SK-N-SH (cell line): ENCODE measurements at places on chromosomes 3 and 15.

- no peak for DNase-seq
Measured at GRCh38 chr3:1191026-1191425, 98.2 kb downstream of the CNTN6 start.

DNA sequence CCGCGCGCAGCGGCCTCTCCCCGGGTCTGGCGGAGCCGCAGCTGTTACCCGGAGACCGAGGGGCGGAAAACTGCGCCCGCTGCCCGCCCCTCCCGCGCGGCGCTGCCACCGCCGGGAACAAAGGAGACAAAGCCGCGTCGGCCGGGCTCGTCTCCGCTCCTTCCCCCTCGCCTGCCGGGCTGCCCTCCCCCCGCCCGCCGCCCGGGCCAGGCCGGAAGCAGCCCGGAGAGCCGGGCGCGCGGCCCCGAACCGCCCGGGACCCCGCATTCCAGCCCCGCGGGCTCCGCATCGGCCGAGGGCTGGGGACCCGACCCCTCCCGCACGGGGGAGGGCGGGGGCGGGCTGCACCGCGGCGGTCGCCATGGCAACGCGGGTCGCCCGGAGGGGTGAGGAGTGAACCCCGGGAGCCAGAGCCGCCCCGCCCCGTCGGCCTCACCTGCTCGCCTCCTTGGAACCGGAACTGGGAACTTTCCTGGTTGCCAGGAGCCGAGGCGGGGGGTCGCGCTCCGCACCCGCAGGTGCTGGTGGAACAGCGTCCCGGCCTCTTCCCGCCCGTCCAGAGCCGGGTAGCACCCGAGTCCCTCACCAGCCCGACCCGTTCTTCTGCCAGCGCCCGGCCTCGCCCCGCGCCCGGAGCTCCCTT is 448 bp downstream of the PLXNB1 start:
- DNase-seq, result peak; percentile 93

GRCh38 chr15:44308415-44308814 is 19.9 kb downstream of the GOLM2 start:
- no peak for DNase-seq

- DNase-seq, result peak; percentile 85
Measured at GRCh38 chr15:74291101-74292071, 55.3 kb downstream of the CCDC33 start.

GRCh38 chr15:88178631-88179030 is 77.9 kb downstream of the NTRK3 start:
- DNase-seq, result no peak

- peak; percentile 70 for DNase-seq
Measured at GRCh38 chr3:71652781-71653413, 69.4 kb upstream of the FOXP1 start.

GRCh38 chr3:197031315-197032285 is 2.0 kb upstream of the MELTF start:
- no peak for DNase-seq

DNA sequence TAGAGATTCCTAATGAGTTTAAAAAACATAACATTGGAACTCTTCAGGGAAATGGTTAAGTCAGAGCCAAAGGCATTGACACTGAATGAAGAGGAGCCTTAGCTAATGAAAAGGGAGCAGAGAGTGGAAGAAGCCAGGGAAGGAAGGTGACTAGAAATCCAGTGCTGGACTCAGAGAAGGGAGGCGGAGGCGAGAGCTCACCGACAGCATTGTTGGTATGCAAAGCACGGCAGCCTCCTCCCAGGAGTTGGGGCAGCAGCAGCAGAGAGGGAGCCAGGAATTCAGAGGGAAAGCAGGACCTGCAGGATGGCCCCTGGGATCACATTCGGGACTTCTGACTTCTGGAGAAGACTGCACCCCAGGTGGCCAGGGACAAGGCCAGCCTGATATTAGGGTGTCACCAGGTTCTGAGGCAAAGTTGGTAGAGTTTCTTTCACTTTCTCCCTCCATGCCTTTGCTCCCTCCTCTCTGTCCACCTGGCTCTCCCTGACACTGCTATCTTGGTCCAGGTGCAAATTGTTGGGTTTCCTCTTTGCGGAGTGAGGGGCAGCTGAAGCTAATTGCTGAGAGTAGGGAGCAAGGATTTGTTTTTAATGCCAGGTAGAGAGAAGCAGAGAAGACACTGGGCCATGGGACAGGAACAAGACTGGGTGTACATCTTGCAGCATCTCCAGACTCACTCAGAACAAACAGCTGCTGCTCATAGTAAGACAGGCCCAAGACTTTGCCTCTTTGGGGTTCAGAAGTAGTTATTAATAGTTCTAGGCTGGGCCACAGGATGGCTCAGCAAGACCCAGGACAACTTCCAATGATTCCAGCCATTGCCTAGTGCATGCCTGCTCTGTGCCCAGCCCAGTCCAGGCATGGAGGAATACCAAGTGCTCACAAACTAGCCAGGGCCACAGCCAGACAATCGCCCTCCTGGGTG is 157.9 kb downstream of the TLE3 start:
- DNase-seq, result no peak

- DNase-seq, result no peak
Measured at GRCh38 chr15:96243701-96244100, 86.8 kb upstream of the NR2F2 start.

GRCh38 chr3:172716476-172716875 is 5.6 kb upstream of the NCEH1 start:
- DNase-seq, result no peak

GRCh38 chr3:150737874-150738679 is 24.9 kb downstream of the SIAH2 start:
- no peak for DNase-seq

DNA sequence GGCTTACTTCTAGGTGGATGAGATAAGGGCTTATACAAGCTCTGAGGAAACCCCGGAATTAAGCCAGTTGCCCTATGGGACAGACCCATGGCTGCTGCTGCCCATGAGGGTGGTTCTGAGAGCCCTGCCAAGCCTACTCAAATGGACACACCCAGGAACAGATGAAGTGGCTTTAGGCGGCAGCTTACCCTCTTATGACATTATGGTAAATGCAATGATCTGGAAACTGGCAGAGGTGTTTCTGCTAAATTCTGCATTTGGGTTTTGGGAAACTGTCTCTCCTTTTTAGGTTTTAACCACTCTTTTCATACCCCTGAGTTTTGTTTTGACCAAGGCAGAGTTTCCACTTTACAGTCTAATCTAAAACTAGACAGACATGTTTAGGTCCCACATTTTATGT is 9.0 kb upstream of the ZBED2 start:
- no peak for DNase-seq

GRCh38 chr3:148158210-148158609 is 539.5 kb upstream of the AGTR1 start:
- no peak for DNase-seq

DNA sequence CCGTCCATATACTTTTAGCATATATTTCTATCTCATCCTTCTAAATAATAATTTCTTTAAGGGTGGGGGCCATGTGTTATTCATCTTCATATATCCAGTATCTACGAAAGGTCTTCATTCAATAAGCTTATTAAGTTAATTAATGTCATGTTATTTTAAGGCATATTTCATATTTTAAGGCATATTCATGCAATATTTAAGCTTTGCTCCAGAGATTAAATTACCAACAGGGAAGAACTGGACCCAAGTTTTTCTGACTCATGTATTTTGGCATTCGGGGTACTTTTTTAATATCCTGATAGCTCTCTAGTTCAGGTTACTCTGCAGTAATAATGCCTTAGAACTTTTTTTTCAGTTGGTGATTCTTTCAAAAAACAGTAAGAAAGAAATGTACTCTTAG is 27.4 kb downstream of the PHC3 start:
- no peak for DNase-seq

DNA sequence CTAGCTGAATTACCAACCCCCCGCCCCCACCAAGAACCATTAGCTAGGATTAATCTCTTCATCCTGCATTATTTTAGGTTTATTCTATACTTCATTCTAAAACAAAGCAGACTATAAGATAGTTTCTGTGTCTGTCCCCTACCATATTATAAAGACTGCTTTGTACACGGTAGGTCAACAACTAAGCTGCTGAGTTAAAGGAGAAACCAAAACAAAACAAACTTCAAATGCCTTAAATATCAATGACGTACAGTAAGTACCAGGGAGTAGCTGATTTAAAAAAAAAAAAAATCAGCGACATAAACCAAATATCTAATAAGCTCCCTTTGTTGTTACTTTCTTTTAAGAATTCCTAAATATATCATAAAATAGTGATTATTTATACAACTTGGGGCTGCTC is 7.8 kb upstream of the VGLL4 start:
- no peak for DNase-seq

DNA sequence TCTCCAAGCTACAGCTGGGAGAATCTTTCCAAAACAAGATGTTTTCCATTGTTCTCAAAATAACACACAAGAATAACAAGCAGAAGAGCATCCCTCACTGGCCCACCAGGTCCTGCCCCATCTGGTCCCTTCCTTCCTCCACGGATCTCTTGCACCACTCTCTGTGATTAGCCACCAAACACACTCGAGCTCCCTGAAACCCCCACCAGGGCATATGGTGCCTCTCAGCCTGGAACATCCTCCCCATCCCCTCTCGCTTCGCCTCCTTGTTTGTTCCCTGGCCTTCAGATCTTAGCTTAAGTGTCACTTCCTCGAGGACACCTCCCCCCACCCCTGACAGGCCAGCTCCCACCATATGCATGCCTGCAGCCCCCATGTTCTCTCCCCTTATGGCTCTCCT is 496.6 kb upstream of the PROK2 start:
- no peak for DNase-seq

DNA sequence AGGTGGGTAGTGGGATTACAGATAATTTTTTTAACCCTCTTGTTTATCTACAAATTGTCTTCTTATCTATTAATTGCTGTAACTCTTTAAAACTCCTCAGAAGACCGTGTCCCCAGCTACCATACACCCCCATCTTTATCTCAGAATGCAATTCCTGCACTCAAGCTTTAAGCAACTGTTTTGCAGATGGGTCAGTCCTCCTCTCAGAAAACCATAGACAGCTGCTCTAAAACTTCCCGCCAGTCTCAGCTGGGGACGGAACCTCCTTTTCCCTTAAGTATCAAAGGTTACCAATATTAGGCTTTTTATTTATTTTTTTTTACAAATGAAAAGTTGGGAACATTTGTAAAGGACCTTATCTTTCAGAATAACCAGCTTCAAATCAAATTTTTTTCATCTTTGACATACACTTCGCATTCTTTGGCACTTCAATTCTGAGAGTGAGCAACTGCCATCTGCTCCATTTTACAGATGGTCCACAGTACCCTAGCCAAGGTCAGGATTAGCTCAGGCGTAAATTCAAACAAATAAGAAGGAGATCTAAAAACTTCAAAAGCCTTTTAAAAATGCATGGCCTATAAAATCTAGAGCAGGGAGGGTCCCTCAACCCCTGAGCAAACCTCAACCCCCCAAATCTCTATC is 1.3 kb downstream of the GATM start:
- DNase-seq, result no peak

DNA sequence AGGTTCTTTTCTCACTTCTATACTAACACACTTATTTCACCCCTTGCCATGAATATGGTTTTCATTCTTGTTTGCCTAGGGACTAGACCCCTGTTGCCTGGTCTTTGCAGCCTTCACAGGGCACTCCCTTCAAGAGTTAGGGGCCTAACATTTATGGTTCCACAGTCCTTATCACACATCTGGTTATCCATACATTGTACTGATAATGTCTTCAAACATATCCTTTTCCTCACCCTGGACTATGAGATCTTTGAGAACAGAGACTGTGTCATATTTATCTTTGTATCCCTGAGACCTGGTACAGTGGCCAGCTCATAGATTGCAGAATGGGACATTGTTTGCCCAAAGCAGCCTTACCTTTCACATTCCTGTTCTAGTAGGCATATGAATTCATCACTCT is 106.2 kb downstream of the CMSS1 start:
- DNase-seq, result no peak

GRCh38 chr15:58546635-58547627 is 115.1 kb downstream of the LIPC start:
- DNase-seq, result peak; percentile 53

DNA sequence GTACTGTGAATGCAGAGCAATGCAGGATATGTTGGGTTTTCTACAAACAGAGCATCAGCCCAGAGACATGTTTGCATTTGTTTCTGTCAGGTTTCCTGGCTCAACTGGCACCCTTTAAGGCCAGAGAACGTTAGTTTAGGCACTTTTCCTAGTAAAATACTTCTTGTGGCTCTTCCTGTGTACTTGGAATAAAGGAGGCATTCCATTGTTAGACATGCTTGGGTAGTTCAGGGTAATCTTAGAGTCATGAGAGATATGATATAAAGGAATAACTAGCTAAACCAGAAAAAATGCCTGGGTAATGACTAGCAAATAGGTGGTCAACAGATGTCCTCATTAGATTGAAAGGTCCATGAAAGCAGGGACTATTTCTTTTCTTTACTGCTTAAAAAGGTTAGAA is 60.4 kb upstream of the RBM5 start:
- DNase-seq, result no peak

DNA sequence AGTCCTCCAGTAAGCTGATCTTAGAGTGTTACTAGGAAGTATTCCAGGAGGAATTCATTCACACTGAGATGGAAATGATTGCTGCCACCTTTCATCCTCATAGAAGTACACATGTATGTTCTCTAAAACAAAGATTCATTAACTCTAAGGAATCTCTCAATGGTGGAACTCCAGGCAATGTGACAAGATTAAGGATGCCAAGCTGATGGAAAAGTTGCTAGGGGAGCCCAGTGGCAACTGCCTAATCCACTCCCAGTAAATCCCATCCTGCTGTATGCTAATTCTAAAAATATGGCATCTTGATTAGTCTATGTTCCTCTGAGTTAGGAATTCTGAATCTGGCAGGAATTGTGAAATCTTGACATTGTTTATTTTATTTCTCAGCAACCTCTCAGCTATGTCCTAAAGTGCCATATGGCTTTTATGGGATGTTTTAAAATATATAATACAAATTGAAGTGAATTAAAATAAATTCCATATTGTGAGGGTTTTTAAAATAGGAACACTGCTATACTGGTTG is 210.0 kb upstream of the TRIM42 start:
- no peak for DNase-seq

- DNase-seq, result no peak
Measured at GRCh38 chr3:155112661-155113389, 32.7 kb downstream of the MME start.

DNA sequence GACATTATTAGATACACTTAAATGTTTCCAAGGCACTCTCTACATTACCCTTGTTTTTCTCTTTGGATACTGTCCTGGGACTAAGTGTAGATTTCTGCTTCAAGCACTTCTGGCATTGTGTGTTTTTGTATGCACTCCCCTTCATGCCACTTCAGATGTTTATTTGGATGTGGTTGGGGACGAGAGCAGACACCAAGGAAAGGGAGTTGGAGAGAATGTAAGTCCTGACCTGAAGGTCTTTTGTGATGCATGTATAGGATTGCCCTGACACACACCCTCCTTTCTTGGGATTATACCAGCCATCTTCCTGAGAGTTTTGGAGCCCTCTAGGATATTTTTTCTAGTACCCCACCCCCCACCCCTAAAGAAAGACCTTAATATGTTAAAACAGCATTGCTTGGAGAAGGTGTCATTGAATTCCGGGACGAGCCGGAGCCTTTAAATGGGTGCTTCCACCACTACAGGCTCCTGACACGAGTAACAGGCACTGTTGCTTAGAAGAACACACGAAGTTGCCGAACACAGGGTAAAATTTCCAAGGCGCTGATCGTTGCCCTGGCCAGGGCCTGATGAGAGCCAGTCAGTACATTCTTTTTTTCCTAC is 22.7 kb downstream of the PSMD6 start:
- DNase-seq, result no peak
